Thoracic aorta (tissue), 2 donors: ENCODE measurements at places on chromosomes 11 and 22.

DNA sequence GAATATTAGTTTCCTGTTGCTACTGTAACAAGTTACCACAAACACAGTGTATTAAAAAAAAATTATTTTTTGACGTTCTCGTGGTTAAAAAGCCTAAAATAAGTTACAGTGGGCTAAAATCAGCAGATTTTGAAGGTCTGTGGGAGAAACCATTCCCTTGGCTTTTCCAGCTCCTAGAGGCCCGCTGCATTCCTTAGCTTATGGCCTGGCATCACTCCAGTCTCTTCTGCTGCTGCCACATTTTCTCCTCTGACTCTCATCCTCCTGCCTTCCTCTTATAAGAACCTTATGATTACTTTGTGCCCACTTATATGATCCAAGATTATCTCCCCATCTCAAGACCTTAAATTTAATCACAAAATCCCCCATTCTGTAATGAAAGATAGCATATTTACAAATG is 392.7 kb downstream of the GUCY1A2 start:
- DNase-seq: no peak

DNA sequence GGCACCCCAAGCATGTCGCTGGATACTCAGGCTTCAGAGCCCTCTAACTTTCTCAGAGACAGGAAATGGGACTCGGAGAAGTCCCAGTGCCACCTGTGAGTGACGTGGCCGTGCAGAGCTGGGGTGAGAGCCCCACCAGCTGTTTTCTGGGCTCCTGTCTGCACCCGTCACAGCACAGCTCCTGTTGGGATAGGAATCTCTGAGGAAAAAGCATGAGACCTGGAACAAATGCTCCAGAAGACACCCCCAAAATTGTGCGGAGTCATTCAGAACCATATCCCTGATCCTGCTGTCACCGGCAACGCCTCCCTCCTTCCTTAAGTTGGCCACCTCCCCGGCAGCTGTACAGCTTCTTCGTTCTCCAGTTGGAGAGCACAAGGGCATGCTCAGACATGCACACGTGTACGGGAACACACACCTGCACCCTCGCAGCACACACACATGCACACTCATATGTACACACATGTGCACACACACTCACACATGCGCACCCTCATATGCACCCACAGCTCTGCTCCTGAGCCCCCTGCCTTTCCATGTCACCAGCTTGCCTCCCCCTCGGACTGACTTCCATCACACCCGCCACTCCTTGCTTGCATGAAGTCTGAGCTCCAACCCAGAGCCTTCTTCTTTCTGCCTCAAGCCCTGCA is 1430.0 kb downstream of the BRD1 start:
- no peak for DNase-seq

GRCh38 chr22:44396021-44396726 is 83.4 kb upstream of the SHISAL1 start:
- DNase-seq: no peak

- no peak for DNase-seq
Observed at GRCh38 chr11:75351541-75351790, at the start of gene ARRB1. ARRB1 (minus strand) TSS chr11:75351661; CDS start chr11:75351607, 54 bp downstream.

DNA sequence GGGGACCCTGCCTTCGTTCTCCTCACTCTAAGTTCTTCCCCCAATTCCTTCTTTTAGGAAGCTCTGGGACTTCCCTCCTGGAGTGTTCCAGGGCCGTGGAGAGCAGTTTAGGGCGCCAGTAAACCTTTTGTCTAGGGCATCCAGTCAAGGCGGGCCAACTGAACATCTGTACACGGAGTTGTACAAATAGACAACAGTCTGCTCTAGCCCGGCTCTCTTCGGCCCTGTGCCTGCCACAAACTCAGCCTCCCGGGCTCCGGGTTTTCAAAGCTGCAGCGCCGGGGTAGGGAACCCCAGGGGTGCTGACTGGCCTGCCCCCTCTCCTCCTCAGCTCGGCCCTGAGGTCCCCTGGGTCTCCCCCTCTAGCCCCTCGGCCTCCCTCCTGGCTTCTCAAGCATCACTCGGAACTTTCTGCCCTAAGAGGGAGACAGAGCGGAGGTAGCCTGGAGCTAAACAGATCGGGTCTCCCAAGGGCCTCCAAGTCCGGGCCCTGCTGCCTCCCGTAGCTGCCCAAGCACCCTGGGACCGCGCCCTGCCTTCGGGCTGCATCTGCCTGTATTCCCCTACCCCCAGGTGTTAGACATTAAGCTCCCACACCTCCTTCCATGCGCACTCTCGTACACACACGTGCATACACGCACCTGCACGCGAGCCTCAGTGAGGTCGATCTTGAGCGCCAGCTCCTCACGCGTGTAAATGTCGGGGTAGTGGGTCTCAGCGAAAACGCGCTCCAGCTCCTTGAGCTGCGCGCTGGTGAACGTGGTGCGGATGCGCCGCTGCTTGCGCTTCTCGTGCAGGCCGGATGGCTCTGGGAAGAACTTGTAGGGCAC is 3.3 kb downstream of the PHOX2A start:
- DNase-seq: no peak

DNA sequence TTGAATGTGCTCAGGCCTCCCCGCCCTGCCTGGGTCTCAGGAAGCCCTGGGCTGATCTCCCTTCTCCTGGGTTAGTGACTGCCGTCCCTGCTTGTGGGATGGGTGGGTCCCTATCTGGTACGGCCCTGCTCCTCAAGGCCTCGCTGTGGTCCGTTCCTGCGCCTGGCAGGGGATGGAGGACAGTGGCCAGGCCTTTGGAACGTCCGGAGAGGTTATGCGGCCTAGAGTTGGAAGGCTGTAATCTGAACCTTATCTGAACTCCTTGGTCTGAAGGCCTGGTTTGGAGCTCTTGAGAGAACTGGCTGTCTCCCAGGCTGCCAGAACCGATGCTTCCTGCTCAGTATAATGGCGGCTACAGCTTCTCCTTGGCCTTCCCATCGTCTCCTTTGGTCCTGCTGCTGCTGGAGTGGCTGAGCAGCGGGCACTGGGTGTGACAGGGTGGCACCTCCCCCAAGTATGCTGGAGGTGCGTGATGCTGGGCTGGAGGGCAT is 72.8 kb downstream of the FLI1 start:
- no peak for DNase-seq

DNA sequence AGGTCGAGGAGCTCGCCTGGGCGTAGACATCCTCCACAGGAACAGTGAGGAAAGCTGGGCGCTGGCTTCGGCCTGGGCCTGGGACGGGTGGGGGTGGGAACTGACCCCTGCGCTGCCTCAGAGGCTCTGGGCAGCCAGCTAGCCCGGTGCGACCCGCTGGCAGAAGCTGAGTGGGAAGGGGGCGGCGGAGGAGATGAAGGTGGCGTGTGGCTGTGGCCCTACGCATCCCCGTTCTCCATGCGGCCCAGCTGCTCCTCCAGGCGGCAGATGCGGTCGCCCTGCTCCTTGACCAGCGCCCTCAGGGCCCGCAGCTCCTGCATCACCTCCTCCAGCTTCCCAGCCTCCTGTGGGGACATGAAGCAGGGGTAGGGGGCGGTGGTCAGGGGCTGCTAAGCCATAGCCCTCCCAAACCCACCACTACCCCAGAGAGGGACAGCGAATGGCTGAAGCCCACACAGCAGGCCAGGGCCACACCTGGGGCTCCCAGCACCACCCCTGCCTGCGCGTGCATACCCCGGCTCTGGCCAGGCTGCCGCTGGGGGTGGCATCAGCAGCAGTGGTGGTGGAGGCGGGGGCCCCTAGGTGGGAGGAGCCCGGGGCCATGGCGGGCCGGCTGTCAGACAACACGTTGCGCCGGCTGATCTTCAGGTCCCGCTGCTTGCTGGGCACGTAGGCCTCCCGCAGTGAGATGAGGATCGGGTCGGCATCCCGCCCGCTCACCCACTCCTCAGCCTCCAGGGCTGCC is 848 bp upstream of the PTPRCAP start:
- DNase-seq: no peak

DNA sequence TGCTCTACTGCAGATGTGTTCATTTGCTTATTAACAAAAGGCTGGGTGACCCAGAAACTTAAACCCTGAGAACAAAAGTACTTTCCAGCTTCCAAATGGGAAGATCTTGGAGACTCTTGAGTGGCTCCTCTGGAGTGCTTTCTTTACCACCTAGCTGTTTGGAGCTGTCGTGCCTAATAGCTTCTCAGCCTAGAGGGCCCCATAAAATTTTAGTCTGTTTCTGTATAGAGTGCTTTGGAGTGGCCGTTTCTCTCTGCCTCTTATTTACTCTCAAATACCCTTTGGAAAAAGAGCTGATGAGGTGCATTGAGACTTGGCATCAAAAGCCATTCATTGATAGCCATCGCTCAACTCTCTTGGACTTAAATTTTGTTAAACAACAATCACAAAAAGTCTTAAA is 50.7 kb downstream of the ZNRF3 start:
- no peak for DNase-seq

DNA sequence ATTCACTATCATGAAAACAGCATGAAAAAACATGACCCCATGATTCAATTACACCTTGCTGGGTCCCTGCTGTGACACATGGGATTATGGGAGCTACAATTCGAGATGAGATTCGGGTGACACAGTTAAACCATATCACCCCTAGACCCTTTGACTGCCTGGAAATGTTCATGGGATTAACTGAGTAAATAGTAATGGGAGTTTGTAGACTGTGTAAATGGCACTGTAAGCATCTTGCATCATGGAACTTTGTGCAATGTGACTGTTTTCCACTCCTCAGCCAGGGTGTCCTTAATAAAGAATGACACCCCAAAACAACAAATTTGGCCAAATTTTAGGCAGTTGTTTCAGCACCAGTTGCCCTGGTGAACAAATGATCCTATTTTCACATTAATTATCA is 7.9 kb upstream of the SLC22A25 start:
- DNase-seq: no peak

DNA sequence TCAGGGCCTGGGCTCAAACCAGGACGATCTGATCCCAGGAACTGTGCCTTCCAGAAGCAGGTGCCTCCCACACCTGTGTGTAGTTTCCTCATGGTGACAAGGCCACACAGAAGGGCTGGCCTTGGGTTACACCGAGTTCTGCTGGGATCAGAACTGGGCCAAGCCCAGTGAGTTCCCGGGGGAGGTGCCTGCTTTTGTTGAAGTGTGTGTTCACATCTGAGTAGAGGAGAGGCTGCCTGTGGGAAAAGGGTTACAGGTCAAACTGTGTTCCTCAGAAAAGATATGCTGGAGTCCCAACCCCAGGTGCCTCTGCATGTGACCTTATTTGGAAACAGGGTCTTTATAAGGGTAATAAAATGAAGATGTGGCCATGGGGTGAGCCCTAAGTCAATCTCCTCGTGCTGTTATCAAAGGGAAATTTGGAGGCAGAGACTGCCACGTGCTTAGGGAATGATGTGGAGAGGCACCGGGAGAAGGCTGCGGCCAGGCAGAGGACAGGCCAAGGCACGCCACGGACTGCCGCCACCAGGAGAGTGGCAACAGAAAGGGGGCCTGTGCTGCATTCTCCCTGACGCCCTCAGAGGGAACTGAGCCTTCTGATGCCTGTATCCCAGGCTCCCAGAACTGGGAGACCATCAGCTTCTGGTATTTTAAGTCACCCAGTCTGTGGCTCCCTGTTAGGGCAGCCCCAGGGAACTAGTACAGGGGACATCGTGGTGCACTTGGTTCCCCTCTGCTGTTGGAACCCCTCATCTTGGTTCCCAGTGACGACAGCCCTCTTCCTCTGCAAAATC is 158.8 kb downstream of the CACNA1I start:
- no peak for DNase-seq

- DNase-seq: no peak
Observed at GRCh38 chr11:61771985-61772455, 19.6 kb downstream of the MYRF start.

GRCh38 chr22:39090426-39091064 is 6.5 kb upstream of the APOBEC3H start:
- DNase-seq: no peak

DNA sequence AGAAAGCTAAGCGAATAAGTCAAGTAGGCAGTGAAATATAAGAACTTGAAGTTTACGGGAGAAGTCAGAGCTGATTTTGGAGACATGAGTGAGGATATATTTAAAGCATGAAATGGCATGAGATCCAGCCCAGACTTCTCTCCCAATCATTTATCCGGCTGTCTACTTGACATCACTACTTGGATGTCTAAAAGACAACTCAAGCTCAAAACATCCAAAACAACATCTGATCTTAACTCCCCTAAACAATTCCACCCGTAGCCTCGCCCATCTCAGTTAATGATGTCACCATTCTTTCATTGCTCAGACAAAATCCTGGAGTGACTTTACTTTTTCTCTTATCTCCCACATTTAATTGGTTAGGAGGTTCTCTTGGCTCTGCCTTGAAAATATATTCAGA is 44.5 kb downstream of the WEE1 start:
- DNase-seq: no peak

GRCh38 chr11:16977994-16978315 is 36.3 kb downstream of the PLEKHA7 start:
- DNase-seq: no peak

- no peak for DNase-seq
Observed at GRCh38 chr22:17842386-17842785, 68.1 kb upstream of the BID start.

DNA sequence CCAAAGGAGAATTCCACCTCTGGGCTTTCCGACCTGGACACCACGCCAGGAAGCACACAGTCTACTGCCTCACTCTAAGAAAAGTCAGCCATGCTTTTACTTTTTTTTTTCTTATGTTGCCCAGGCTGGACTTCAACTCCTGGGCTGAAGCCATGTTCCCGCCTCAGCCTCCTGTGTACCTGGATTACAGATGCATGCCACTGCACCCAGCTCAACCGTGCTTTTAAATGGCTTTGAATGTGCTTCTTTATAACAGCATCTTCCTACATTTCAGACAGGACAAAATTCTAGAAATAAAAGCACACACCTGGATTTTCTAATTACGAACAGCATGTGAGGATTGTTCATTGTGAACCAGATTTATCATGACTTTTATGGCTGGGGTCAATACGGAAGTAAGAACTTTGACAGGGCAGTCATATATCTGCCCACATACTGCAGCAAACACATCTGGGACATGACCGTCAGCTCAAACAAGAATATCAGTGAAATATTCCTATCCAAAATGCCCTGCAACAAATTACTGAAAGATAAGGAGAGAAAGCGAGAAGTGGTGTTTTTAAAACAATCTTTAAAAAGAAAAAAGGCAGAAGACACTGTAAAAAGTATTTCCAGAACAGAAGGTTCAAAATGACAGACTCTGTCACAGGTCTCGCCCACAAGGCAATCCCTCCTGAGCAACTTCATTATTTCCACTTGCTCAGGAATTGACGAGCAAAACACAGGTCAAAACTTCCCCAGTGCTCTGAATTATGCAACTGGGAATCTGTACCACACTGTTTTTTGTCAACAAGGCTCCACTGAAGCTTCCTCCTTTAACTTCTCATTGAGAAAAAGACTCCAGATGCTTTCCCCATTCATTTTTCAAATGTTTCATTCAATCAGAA is 42.1 kb downstream of the PACSIN2 start:
- DNase-seq: no peak
